ENCODE measurements at places on chromosomes 5 and 9.

DNA sequence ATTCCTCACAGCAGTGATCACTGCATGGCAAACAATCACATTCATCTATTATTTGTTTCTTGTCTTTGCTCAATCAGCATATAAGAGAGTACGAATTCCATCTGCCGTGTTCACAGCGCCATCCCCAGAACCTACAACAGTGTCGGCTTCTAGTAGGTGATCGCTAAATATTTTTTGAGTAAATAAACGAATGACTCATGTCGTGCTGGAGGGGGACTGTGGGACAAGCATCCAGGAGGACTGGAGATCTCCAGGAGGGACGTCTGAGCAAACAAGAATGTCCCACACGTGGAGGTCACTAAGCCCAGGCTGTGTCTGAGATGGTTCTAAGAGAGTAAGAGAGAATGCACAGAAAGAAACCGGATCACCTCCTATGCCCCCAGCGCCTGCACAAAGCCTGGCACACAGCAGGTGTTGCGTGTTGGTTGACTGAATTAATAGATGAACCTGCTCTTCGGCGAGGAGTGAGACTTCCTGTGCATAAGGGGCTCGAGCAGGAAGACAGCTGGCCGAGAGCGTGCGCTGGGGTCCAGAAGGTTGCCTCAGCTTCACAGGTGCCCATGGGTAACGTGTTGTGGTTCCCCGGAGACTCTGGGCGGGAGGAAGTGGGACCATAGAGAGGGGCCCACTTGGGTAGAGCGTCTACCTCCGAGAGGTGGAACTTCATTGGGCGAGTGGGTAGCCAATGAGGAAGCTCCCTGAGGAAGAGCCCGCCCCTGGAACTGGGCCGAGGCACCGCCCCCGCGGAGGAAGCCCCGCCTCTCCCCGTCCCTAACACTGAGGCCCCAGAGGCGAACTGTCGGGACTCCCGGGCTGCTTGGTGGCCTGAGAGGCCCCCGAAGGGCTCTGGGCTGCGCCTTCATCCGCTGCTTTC, 193.0 kb downstream of the MELK start:
- DNase-seq: peak; percentile 75

DNA sequence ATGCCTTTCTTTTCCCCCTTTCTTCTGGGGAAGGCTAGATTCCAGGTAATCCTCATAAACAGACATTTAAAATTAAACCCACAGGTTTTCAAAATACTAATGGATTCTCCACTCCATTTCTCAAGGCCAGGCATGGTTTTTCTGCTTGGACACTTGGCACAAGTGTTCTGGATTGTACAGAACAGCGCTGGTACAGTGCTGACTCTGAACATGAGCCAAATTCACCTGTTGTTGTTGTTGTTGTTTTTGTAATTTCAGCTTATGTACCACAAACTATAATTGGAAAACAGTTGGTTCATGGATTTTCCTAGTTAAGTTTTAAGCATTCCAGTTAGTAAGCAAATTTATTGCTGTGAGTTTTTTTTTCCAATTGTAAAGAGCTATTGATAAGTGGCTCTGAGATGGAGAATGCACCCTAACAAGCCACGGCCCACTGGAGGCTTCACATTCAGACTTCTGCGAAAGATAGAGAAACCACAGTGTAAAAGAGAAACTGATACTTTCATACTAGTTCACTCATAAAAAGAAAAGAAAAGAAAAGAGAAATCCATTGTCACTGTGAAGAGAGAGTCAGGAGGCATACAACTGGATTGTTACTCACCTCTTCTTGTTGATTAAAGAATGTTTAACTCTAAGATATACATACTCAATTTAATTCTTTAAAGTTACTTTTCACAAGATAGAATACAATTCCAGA, 16.2 kb upstream of the ITGA1 start:
- no peak for DNase-seq

- no peak for DNase-seq
These were observed 152.2 kb downstream of the PAX5 start for GRCh38 chr9:36881743-36882441.

DNA sequence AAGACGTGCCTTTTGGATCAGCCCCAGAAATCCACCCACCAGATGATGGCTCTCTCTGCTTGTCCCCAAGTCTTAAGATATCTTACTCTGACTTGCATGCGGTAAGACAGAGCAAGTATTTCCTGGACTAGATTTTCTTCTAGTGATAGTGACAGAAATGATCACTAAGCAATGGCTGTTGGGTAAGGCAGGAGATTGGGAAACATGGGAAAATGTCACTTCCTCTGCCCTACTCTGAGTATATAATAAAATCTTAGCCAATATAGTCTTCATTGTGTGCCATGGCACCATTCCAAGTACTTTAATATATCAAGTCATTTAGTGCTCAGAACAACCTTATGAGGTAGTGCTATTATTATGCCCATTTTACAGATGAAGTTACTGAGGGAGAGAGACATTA, 31.0 kb upstream of the GNA14 start:
- DNase-seq: no peak

DNA sequence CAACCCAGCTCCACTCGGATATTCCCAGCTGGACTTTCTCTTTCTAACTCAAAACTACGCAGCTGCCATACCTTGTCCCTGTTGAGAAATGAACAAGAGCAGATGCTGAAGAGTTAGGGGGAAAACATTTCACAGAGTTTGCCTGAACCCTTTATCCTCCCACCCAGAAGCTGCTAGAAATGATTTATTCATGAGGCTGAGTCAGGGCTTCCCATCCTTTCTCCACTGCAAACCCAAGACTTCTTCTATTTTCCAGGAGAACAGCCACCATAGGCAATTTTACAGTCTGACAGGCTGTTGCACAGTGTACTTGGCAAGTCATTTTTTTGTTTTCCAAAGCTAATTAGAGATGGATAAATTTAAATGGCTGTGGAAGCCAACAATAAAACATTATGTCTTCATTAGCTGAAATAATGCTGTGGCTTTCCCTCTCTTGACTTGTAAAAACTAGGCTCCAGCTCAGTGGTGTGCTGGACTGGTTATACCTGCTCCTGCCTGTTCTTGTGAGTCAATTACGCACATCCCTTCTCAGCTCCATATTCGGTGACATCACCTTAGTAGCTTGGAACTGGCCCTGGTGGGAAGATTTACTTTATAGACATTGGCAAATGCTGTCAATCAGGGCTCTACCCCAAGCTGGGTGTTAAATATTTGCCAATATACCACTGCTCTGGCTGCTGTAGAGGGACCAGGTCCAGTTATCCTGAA, 71.9 kb downstream of the KIF4B start:
- DNase-seq: no peak

DNA sequence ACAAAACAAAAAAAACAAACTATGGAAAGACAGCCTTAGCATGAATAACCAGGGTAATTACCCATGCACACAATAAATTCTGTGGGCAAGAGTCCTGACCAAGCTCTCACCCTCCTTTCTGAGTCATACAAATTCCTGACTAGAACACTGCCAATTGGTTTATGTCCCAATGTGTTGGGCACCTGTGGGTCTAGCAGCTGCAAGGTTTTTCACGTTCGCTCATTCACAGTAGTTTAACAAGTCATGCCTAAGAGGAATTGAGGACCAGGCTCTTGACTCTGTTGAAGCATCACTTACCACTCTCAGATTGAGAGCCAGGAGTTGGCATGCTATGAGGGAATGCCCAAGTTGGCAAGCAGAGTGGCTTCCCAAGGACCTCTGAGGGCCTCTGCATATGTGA, 205.5 kb upstream of the SLC24A2 start:
- no peak for DNase-seq

GRCh38 chr5:179310439-179311090, 34.7 kb downstream of the ADAMTS2 start:
- no peak for DNase-seq

- no peak for DNase-seq
These were observed 964 bp downstream of the HTR4 start for GRCh38 chr5:148653291-148653835.

- no peak for DNase-seq
These were observed 246.1 kb upstream of the MEF2C start for GRCh38 chr5:89128906-89129625.

- no peak for DNase-seq
These were observed 7.3 kb upstream of the ANGPTL2 start for GRCh38 chr9:127129718-127130085.

- no peak for DNase-seq
These were observed 13.0 kb upstream of the SARDH start for GRCh38 chr9:133750982-133751649.

DNA sequence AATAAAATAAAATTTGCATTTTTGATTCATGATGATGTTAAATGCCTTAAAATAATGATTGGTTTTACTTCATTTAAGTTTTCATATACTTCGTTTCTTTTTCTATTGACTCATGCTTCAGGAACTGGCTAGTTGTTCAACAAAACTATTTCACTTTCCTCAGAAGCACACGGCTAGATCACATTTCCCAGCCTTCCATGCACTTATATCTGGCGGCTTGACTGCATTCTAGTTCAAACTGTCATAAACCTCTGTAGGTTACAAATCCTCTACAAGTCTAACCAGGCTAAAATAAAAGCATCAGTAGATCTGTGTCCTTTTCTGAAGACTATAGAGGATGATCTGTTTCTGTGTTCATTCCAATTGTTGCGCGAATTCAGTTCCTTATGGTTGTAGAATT, 46.3 kb upstream of the CNTLN start:
- no peak for DNase-seq

DNA sequence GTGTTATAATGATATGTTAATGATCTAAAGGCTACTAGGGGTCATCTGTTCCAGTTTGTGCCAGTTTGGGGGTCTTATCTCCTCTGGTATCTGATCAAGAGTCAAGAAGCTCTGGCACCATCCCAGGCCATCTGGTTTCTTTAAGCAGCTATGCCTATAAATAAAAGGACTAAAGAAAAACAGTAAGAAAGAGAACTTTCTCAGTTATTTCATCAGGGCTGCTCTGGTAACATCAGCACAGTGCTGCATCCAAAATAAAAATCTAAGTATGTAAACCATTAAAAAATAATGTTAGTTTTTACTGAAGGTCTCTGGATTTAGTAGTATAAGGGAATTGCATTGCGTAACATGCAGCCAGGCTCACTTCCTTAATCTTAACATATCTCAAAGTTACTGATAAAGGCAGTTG, 185.0 kb downstream of the NR2F1-AS1 start:
- DNase-seq: no peak

- no peak for DNase-seq
These were observed 179.8 kb downstream of the DOCK8 start for GRCh38 chr9:394347-395052.

DNA sequence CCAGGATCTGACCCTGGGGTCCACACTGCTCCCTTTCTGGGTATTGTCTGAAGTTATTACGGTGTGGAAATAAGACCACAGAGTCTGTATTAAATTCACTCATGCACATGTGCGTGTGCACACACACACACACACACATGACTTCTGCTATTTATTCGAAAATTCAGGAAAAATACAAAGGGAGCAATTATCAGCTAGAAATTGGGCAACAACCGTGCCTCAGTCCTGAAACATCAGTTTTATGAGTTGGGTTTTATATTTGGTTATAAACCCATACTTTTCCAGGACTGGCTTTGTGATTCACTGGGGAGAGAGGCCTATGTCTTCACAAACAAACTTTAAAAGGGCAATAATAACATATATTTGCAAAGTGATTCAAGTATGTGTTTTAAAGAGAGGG, 90.2 kb downstream of the ANGPTL2 start:
- DNase-seq: no peak

GRCh38 chr5:125149527-125149926, 403.1 kb upstream of the ZNF608 start:
- DNase-seq: no peak

GRCh38 chr5:157350939-157351801, 85.2 kb downstream of the CYFIP2 start:
- DNase-seq: no peak

DNA sequence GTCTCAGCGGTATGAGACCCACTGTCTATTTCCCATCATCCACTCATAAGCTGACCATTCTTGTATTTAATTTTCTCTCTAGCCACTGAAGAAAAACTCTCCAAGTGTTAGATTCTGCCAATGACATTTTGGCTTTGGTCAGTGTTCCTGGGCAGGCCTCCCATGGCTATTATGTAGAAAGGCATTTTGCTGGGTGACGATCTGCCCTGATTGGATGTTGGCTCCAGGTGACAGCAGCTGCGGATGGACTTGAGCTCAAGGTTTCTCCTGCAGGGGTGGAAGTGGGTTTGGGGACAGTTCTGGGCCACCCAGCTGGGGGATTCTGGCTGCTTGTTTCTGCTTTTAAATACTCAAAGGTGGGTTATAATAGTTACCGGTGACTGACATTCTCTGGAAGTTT, 31.6 kb downstream of the ACSL6 start:
- no peak for DNase-seq

DNA sequence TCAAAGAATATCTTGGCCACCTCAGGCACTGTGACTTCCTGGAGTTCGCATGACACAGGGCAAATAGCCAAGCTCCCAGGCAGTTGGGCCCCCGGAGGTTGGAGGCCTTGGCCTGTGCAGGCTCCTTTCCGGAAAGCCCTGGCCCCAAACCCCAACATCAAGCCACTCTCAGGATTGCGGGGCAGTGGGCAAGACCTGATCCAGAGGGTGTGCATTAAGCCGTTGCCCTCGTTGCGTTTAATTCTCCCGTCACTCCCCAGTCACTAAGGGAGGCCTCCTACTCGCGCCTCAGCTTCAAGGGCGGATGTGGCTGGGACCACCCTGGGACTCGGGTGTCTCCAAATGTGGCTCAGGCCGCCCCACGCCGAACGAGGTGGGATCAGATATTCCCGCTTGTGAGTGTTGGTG, 60.1 kb downstream of the TMEM174 start:
- DNase-seq: no peak

GRCh38 chr9:124038239-124038638, 26.7 kb downstream of the LHX2 start:
- DNase-seq: no peak

- DNase-seq: no peak
These were observed 54.7 kb downstream of the SECISBP2 start for GRCh38 chr9:89372979-89373378.

DNA sequence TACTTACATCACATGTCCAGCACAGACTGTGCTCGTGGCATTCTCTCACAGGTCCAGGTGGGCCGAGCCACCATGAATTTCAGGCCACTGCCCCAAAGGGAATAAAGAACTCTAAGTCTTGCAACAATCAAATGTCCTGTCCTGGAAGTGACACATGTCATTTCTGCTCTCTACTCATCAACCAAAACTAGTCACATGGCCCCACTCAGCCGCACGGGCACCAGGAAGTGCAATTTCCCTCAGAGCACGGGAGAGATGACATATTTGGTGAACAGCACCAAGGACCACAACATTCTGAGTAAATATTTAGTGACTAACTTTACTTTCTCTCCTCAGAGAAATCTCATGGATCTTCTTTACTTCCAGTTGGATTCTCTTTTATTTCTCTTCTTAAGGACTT, 131.1 kb upstream of the TUT7 start:
- DNase-seq: no peak

GRCh38 chr5:74641735-74642542, 1.4 kb upstream of the ENC1 start:
- no peak for DNase-seq

- DNase-seq: no peak
These were observed 11.5 kb upstream of the FAM120AOS start for GRCh38 chr9:93464876-93465275.

DNA sequence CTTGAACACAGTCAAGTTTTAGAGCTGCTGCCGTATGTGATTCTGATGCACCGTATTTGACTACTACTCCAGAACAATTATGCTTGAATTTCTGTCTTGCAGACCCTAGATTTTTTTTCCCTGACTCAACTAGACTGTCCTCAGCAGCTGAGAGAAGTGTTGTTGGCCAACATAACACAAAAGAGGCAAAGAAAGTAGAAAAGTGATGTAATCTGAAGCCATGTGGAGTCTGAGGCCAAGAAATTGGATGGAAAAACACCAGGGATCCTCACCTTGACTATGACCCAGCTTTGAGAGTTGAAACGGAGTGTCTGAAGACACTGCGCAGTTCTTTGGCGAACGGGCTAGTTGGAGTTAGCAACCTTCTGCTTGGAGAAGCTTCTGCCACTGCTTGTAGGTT, 36.3 kb upstream of the FGF1 start:
- no peak for DNase-seq

Data from stimulated activated CD4-positive, alpha-beta T cell treated with anti-CD3 and anti-CD28 coated beads, Interleukin-1b, Interleukin-23, amount 100 ng/mL, for 1 hour (primary cell).